ENCODE measurements at places on chromosomes 16 and 17.

- no peak for DNase-seq
Measured at GRCh38 chr17:10135539-10136257, 62.7 kb downstream of the GAS7 start.

GRCh38 chr16:5982979-5983378, 885.4 kb upstream of the EEF2KMT start:
- DNase-seq = no peak

DNA sequence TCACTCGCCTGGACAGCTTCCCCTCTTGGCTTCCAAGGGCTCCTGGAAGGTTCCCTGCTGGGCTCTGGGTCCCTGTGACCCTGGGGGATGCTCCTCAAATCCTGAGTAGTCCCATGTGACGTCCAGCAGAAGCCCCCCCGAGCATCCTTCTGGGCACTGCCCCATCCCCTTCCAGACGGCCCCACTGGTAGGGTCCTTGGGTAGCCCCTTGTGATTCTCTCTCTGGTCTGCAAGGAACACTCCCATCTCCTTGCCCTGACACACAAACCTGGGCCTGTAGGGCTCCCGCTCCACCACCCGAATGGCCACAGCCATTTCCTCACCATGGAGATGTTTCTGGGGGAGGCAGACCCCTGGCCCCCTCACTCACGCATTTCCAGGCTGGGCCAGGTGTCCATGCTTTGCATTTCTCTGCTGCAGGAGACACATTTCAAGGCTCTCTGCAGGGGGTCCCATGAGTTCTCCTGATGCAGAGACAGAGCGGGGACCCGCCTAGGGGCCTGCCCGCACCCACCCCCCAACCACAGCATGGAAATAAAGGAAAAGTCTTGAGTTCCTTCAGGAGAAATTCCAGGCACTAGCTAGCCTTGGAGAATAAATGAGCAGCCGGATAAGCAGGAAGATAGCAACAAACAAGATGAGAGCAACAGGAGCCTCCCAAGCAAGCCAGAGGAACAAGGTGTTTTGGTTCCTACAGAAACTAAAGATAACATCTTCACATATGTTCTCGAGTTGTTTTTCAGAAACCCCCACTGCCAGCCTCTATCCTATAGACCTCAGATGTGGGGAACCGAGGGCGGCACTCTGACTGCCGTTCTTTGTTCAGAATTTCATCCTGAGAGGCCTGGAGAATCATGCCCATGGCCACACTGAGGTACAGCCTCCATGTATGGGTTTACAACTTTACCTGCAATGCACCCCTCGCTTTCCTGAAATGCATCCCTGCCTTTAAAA, 128.8 kb downstream of the MGAT5B start:
- DNase-seq = no peak

- DNase-seq = no peak
Measured at GRCh38 chr16:50550866-50551641, 2.9 kb downstream of the NKD1 start.

DNA sequence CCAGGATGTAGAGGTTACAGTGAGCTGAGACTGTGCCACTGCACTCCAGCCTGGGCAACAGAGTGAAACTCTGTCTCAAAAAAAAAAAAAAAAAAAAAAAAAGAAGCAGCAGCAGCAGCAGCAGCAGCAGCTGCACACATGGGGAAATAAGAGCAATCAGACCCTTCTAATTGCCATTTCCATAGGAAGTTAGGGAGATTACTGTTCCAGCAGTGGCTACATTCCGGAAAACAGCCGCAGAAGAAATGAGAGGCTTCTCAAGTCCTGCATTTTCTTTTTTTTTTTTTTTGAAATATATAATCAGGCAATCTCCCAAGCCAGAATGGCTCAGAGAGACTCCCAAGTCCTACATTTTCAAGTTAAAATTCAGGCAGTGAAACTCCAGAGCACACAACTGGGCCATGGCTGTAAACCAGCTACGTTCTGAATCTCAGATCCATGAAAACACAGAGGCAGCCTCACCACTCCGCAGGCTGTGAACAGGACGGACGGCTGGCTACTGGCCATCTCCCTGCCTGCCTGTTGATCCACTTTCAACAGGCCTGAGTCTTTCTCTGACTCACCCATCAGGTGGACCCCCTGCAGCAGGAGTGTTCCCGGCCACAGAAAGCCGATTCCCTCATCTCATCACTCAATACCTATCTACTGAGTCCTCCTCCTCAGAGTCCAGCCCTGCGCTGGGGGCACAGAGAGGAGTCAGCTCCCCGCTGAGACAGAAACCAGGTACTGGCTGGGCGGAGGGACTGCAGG, 15.0 kb downstream of the TRPV1 start:
- no peak for DNase-seq
